GM03348 (cell line): ENCODE measurements at places on chromosomes 16 and 17.

DNA sequence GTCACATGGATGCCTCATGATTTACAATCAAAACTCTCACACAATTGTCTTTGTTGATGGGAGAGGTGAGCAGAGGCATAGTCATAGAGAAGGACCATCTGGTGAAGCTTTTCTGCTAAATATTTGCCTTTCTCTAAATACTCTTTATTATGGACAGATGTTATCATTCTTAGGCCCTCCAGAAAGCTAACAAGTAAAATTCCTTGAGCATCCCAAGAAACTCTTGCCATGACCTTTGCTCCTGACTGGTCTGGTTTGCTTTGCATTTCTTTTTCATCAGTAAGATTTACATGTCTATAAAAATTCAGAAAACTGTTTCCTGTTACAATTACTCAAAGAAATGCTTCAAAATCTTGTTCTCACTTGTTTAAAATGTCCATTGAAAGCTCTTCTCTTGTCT is 1336.6 kb upstream of the CDH8 start:
- no peak for DNase-seq

DNA sequence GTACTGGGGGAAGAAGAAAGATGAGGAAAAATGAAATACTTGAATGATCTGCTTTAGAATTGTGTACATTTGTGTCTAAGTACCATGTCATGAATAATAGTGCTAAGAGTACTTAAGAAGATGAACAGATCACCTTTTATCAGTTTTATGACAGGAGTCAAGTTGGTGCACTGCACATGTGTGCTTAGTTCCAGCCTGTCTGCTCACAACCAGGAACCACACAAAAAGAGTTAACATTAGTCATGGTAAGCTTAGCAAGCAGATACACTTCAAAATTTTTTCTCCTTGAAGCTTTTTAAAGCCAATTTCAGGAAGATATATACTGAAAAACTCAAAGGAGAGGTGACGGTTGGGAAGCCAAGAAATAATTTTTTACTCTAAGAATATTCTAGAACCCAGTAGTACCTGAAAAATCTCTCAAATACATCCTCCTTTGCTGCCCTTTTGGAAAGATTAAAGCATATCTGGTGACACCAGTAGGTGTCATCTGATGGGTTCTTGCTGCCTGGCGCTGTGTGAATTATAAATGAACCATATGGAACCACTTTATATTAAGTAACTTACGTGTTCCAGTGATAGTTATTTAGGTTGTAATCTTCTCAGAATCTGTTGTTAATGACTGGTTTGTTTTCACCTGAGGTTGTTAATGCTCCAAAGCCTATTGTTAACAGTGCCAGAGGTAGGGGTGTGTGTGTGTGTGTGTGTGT is 93.4 kb downstream of the MSI2 start:
- no peak for DNase-seq

- DNase-seq: peak; percentile 76
Measured at GRCh38 chr17:27236717-27237315, 57.1 kb upstream of the WSB1 start.

DNA sequence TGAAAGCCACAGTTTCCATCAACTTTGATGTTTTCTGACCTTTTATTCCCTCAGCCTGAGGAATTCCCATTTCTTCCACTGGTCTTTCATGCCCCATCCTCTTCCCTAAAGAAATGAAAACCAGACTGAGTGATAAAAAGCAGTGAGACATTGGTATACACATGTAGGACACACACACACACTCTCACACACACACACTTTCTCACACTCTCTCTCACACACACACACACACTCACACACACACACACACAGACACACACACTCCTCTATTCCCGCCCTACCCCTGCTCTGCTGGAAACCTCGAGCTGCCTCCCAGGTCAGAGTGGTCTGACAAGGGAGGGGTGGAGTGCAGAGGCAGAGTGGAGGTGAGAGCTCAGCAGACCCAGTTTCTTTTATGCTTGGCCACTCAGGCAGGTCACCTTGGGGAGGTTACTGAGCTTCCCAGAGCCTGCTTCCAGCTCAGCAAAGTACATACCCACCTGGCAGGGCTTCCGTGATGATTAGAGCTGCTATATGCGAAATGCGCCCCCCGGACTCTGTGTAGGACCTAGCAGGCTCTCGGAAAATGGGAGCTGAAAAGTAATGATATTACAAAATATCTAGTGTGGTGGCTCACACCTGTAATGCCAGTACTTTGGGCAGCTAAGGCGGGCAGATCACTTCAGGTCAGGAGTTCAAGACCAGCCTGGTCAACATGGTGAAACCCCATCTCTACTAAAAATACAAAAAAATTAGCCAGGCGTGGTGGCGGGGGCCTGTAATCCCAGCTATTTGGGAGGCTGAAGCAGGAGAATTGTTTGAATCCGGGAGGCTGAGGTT is 30.7 kb downstream of the CCR7 start:
- DNase-seq: no peak

DNA sequence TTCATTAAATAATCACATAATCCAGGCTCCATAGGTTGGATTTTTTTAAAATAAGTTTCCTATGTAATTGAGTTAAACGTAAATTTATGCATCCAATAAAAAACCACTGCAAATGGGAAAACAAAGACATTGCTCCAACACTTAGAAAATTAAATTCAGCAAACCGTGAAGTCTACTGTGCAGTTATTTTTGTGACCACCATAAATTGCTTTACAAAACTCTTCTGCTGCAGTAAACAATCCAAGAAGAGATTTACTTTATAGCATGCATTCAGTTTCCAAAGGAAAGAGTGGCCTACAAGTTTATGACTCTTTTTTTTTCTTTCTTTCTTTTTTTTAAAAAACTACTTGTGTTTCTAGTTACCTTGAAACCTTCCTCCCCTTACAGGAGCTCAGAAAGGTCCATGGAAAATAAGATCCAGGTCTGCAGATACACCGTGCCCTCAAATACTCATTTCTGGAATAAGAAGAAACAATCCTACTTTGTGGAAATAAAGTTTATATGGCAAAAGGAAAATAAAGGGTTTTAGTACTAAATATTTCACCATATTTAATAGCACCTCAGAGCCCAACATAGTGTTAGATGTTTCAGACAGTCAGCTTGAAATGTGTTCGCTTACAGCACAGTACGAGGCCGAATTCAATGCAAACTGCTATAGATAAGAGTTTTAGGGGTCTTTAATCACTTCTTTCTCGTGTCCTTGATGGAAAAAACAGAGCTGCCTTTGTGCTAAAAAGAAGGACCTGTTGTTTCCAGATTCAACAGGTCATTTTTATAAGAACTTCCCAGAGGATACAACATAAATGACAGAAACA is 3.2 kb downstream of the HS3ST3A1 start:
- DNase-seq: no peak

- no peak for DNase-seq
Measured at GRCh38 chr16:87115646-87116045, 201.5 kb downstream of the C16orf95 start.

DNA sequence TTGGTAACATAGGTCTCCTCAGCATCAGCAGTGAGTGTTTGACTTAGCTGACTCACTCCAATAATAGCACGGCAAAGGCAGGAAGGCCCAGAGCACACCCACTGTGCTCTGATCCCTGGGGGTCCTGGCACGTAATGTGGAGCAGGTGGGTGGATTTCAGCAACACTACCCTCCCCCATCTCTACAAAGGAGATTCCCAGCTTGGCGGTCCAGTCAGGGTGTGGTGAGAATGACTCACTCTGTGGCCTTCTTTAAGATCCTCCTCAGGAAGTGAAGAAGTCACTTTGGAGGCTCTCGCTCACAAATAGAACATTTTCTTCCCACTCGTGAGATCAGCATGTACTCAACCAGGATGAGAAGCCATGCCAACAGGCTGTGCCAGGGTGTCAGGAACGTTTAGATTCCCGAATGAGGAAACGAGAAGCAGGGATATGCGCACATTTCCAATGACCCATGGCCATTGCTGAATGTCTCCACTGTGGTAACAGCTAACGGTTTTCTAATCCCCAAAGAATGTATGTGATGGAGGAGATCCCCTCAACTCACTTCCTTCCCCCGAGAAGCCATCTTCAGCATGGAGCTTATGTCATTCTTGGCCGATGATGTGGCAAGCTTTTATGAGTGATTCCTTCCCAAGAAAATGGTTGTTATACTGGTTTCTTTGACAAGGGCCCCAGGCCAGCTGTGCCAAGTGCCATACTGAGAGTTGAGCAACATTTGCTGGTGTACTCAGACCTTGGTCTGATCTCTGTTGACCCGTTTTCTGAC is 365.2 kb downstream of the C16orf95 start:
- peak; percentile 84 for DNase-seq

GRCh38 chr17:83202002-83203000 is 122.9 kb downstream of the METRNL start:
- DNase-seq: no peak

DNA sequence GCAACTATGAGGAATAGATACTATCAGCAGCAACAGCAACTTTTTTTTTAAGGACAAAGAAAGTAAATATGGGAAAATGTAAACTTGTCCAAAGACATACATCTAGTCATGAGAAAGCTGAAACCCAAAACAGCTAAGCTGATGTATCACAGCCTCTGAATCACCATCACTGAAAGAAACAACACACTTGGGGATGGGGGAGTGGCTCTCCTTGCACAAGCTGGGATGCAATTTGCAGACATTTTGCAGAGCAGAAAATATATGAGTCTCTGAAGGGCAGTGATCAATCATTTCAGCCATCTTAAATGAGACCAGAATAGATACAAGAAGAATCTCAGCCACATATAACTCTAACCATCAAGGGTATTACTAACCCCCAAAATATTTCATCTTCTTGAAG is 79.1 kb downstream of the GRIN2A start:
- DNase-seq: no peak

GRCh38 chr17:39765175-39765574 is 27.4 kb downstream of the GRB7 start:
- DNase-seq: no peak

- peak; percentile 86 for DNase-seq
Measured at GRCh38 chr17:40316571-40317344, 7.8 kb downstream of the RARA start.

GRCh38 chr17:57357830-57358430 is 101.6 kb downstream of the MSI2 start:
- DNase-seq: no peak

- peak; percentile 75 for DNase-seq
Measured at GRCh38 chr17:55770196-55770870, 19.5 kb downstream of the PCTP start.

DNA sequence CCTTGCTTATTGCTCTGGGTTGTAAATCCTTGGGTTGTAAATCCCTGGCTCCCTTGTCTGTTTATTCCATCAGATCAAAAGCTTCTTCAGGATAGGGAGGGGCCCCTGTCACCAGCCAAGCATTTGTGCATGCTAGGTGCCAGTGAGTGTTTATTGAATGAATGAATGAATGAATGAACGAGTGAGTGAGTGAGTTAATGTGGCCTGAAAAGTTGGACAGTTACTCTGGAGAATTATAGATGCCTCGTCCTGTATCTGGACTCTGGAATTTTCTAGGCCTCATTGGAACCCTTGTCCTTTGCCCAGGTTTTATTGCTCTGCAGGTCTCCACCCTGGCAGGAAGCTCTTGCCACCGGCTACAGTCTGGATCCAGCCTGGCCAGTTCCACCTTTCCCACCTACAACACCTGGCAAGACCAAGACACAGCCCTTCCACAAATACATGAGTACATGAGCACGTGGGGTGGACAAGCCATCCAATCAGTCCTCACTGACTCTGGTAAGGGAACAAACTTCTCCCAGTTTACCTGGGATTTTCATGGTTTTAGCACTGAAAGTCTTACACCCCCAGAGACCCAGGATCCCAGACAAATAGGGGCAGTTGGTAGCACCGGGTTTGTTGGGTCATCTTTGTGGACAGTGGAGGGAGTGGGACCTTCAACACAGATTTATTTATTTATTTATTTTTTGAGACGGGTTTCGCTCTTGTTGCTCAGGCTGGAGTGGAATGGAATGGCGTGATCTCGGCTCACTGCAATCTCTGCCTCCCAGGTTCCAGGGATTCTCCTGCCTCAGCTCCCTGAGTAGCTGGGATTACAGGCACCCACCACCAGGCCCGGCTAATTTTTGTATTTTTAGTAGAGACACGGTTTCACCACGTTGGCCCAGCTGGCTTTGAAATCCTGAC is 14.7 kb upstream of the CDH1 start:
- DNase-seq: no peak

DNA sequence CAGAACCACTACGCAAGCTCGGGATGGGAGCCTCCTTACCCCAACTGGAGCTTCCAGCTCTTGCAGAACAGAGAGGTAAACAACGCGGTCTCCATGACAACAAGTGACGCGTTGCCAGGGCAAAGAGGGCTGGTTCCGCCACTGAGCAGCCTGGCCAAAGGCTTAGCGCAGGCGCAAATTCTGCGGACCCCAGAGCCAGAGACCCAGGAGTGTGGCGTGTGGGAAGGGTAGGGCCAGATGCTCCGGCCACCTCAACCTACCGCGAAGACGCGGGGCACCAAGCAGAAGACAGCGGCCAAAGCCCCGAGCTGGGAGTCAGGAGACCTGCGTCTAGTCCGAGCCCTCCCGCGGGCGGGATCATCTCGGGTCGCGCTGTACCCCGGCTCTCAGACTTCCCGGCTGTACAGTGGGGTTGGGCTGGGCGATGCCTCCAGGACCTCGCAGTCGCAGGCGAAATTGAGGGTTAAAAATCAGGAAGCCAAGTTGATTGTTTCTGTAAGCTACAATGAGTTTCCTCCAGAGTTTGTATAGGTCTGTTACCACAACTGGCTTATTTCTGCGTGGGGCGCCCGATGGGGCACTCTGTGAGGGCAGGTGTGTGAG is at the start of gene TEKT1:
TSS of gene TEKT1 (minus strand) at position 69 of the 603 bp plus-strand sequence. CDS start 1,353 bp downstream, outside the sequence.
- DNase-seq: peak; percentile 63

DNA sequence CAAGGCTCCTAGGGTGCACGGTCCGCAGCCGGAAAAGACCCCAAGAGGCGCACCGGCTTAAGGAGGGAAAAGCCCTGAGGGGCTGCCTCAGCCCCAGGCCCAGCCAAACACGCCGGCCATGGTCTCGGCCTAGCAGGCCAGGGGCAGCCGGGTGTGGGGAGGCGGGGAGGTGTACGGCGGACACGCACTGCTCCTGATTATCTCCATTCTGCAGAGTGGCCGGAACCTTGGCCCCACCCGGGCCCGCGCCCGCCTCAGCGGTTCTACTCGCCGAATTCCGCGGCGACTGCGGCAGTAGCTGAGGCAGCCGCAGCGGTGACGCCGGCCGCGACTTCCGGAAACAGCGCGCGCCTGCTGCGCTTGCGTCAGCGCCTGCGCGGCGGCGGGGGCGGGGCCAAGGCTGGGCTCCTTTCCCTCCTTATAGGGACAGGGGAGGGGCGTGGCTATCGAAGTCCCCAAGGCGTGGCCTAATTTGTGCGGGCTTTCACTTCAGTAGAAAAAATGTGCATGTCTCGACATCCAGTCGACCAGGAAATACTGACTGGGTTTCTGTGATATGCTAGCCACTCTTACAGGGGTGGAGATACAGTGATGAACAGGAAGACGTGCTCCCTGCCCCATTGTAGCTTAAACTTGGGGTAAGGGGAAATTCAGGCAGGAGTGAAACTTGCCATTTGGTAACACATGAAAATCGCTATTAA is at the start of gene PARN:
TSS of gene PARN (minus strand) at position 342 of the 701 bp plus-strand sequence. CDS start at position 207, 135 bp downstream.
- DNase-seq: peak; percentile 99

GRCh38 chr16:29925781-29926710 is at the start of gene KCTD13:
Gene KCTD13 (minus strand): TSS chr16:29926226. CDS start chr16:29926033, 193 bp downstream.
- DNase-seq: peak; percentile 100

- peak; percentile 87 for DNase-seq
Measured at GRCh38 chr17:1275962-1276736, 3.3 kb upstream of the TRARG1 start.
